Osteocyte (in vitro differentiated cells): ENCODE measurements at places on chromosomes 6 and 20. TPM values are rescaled to one million over a fixed set of nuclear protein-coding genes. Genes with fewer than 3 reads are reported as not detected.

GRCh38 chr20:38148328-38149102, 16.6 kb downstream of the TGM2 start:
- H3K27ac ChIP-seq: no peak overlapping the region
- DNase-seq: no peak

DNA sequence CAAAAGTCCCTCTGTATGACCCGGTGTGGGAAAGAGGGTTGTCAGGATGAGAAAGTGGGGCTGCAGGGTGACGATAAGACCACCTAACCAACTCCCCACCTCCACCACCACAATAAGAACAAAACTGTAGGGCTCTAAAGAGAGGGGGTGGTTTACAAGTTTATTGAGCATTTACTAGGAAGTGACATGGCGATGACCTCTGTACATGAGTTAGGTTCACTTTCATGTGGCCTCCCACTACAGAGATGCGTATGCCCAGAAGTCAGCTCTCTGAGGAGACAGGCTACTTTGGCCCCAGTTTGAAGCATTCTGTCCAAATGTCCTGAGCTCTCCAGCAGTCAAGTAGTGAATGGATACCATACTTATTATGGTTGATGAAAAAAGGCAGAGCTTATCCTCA, 28.7 kb upstream of the PI16 start:
- H3K4me1 ChIP-seq: peaks cover 63% of the 10 kb centered on the region
- H3K27me3 ChIP-seq: no peaks in the 10 kb centered on the region
- peak overlapping the region; percentile 90 for H3K27ac ChIP-seq
- DNase-seq: no peak
- H3K4me3 ChIP-seq: peak overlapping the region; percentile 6
- peaks cover 17% of the 10 kb centered on the region for H3K36me3 ChIP-seq

- H3K4me1 ChIP-seq: no peaks in the 10 kb centered on the region
- H3K36me3 ChIP-seq: no peaks in the 10 kb centered on the region
- no peak overlapping the region for H3K27ac ChIP-seq
- H3K4me3 ChIP-seq: no peak overlapping the region
- DNase-seq: no peak
These were observed 18.4 kb downstream of the LHFPL5 start for GRCh38 chr6:35823601-35824000.

- no peak overlapping the region for H3K4me3 ChIP-seq
- no peak overlapping the region for H3K27ac ChIP-seq
- no peaks in the 10 kb centered on the region for H3K27me3 ChIP-seq
These were observed 358.5 kb upstream of the RUNX2 start for GRCh38 chr6:44969446-44970185.

GRCh38 chr6:125528621-125529041, 220.8 kb upstream of the HEY2 start:
- peak overlapping the region; percentile 40 for H3K27ac ChIP-seq
- no peaks in the 10 kb centered on the region for H3K36me3 ChIP-seq

DNA sequence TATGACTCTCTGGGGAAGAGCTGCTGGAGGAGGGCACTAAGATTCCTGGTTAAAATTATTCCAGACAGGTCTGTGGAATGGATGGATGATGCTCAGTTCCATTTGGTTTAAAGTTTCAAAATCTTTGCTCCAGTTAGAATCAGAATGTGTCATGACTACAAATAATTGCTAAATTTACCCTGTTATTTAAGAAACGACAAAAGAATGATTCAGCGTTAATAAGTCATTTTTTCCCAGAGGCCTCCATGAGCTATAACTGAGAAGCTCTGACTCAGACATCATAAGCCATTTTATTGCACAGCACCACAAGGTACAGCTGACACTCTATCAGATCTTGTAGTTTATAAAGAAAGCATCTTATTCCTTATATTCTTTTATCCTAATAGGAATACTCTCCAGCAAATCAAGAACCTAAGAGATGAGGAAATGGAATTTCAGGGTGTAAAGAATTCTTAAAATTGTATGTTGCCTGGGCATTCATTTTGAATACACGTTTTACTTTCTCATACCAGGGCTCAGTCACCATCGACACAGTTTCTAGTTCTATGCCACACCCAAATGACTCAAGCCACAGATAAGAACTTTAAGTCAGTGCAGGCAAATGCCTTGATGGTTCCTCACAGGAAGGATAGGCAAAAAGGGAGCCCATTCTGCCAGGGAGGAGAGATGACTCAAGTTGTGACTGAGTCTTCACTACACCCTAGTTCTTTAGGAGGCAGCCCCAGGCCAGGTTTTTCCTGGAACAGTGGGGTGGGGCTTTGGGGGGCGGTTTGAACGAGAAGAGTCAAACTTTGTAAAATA, 636.0 kb downstream of the MMUT start:
- H3K27ac ChIP-seq: peak overlapping the region; percentile 97
- no peaks in the 10 kb centered on the region for H3K27me3 ChIP-seq
- peaks cover 36% of the 10 kb centered on the region for H3K4me1 ChIP-seq
- peaks cover 2% of the 10 kb centered on the region for H3K36me3 ChIP-seq

Gene PTK7
- 183 and 189 TPM in 2 replicates for total RNA-seq

Gene TSBP1
- not detected in 2 replicates for total RNA-seq
